ENCODE measurements at places on chromosomes 16 and 17.

DNA sequence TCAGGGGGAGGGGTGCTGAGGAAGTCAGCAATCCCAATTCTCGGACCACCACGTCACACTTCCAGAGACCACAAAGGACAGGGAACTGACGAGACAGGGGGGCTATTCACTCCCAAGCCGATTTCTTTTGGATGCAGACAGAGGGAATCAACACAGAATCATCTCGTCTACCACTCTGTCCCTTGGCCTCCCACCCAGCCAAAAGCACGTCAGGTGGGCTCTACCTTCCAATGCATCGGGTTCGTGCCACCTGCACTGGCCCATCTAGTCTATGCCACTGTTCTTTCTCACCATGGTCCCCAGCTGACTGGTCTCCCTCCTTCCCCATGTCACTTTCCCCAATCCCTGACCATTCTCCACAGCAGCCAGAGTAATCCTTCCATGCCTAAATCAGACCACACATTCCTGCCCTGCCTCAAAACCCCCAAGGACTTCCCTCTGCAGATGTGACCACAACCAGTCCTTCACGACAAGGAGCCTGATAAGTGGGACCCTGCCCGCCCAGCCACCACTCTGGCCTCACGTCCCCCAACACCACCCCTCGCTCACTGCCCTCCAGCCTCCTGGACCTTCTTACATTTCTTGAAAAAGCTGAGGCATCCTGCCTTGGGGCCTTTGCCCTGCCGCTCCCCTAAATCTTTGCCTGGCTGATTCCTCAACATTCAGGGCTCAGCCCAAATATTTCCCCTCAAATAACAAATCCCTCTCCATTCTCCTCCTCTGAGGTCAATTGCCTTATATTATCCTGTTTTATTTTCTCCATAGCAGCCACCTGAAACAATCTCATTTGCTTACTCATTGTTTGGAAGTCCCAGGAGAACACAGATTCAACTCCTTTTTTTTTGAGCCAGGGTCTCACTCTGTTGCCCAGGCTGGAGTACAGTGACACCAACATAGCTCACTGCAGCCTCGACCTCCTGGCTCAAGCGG lies 70.4 kb downstream of the IL21R start:
- DNase-seq: no peak

DNA sequence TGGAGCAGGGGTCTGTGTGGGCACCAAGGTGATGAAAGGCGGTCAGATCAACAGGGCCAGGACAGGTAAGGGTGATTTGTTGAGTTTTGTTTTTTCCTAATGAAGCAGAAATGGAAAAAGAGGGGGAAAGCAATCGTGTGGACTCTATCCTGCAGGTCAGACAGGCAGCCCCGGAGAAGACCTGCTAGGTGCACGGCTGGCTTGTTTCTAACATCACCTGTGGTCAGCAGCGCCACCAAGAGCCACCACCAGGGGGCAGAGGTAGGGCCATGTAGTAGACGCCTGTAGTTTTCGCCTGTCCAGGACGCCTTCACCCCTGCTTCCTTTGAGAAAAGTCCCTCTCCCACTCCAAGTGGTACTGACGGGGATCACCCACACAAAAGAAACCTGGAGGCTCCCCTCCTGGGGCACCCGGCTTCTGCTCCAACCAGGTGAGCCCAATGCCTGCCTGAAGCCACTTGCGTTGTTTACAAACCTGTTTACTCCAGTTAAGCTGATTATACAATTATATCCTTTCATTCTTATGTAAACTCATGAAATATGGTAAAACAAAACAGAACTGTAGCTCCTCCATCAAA lies 54.2 kb upstream of the SEC14L1 start:
- no peak for DNase-seq

DNA sequence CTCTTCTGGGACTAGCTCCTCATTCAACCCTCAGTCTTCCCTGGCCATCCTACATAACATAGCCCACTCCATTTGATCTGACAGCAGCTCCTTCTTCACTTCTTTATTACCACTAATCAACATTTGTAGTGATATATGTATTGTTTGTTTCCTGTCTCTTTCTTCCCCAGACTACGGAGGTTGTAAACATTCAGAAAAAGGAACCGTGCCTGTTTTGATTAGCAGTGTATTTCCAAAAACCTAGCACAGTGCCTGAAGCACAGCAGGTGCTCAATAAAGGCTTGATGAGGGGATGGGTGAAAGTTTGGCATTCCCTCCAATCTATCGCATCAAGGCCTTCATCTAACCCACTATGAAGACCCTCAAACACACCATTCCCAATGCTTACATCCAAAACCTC lies 150.8 kb downstream of the XYLT1 start:
- no peak for DNase-seq

DNA sequence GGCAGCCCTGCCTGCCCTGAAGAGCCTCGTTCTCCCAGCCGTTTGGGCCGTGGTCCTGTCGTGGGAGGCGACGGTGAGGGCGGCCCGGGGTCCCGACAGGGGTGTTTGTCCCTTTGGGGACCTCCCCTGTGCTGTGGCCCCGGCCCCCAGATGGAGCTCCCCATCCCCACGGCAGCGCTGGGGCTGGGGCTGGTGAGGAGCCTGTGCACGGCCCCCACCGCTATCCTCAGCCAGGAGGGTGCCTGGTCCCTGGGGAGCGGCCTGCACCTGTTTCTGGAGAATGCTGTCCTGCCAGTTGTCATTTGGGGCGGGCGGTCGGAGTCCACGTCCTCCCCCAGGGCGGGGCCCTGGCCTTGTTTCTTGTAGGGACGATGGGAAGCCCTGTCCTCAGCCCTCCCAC lies 6.6 kb downstream of the CAPN15 start:
- DNase-seq: no peak

GRCh38 chr16:80652441-80652840 lies 111.6 kb downstream of the DYNLRB2 start:
- no peak for DNase-seq

GRCh38 chr16:85935974-85936760 lies 37.2 kb downstream of the IRF8 start:
- no peak for DNase-seq

DNA sequence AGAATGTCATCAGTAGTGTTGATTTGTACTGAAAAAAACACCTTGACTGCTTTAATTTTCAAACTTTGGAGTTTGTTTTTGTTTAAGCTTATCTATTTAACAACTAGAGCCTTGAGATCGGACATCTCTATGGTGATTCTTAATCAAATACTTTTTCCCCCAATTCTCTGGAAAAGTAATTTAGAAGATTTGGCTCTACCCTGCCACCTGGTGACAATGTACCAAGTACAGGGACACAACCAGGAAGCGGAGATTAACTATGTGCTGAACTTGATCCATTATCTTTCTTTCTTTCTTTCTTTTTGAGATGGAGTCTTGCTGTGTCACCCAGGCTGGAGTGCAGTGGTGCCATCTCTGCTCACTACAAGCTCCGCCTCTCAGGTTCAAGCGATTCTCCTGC lies 30.8 kb downstream of the USP43 start:
- no peak for DNase-seq

DNA sequence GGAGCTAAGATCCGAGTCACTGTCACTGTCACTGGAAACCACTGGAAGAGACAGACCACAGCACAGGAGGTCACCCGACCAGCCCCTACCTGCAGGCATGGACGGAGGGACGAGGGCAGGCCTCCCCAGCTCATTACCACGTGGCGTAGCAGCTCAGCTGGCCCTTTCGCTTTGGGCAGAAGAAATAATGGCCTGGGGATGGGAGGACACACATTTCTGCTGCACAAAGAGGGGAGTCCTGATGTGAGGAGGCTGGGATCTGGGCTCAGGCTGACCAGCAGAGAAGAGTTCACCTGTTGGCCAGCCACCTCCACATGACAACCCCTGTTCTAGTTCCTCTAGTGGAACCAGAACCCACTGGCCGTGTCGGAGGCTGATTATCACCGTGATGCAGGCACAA lies 38.2 kb upstream of the DOC2B start:
- DNase-seq: no peak

DNA sequence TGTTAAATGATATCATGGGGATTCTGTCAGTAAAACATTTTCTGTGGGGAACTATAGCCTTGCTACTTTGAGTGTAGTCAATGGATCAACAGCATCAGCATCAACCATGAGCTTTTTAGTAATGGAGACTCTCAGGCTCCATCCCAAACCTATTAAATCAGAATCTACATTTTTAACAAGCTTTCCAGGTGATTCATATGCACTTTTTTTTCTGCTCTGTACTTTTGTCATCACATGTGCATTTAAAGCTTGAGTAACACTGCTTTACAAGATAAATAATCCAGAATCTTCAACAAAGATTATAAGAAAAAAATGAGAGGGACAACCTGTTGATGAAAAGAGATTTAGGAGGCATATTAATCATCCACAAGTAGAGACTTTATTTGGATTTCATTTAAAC lies 23.5 kb downstream of the NUP93 start:
- DNase-seq: no peak

GRCh38 chr17:3002538-3003295 lies 60.7 kb downstream of the OR1D5 start:
- no peak for DNase-seq

- DNase-seq: no peak
Measured at GRCh38 chr17:322006-322780, 30.4 kb downstream of the RPH3AL start.

GRCh38 chr16:709566-710499 lies 4.2 kb upstream of the FBXL16 start:
- DNase-seq: no peak

- DNase-seq: no peak
Measured at GRCh38 chr17:29115435-29115834, 64.8 kb downstream of the MYO18A start.

DNA sequence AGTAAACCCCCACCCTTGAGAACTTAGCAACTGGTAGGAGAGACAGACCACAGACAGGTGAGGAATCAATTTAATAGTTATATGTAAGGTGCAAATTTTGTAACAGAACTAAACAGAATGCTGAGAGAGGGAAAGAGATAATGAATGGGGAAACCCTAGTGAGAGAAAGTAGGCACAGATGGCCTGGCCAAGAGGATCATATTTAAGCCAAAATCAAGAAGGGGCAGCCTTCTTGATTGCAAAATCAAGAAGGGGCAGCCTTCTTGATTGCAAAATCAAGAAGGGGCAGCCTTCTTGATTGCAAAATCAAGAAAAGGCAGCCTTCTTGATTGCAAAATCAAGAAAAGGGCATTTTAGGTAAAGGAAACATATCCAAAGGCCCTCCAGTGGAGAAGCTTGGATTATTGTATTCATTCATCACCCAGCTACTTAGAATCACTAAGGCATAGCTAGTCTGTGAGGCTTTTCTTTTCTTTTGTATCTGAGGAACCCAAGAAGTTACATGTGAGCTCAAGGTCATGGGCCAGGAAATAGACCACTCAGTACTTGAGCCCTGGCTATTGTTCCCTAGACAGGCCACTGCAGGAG lies 190.6 kb downstream of the CYLD start:
- no peak for DNase-seq

- DNase-seq: no peak
Measured at GRCh38 chr16:69057400-69058378, 47.8 kb upstream of the HAS3 start.

DNA sequence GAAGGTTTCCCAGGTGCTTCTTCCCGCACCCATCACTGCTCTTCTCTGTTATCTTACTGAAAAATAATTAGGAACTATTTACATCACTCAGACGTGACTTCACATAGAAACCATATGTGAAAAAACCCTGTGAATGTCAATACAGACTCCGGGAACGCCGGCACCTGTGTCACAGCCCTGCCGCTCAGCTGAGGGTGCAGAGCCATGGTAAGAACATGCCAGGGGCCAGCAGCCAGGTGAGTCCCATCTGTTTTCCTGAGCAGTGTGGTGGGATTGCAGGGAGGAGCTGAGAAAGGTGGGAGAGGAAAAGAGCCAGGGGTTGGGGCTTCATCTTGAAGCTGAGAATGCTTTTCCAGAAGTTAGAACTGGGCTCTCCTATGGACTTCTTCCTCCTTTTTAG lies 13.7 kb downstream of the FOXF1 start:
- no peak for DNase-seq

- DNase-seq: no peak
Measured at GRCh38 chr17:22707626-22708025, 1015.3 kb downstream of the KCNJ18 start.

GRCh38 chr16:72859581-72859980 lies 188.3 kb downstream of the ZFHX3 start:
- DNase-seq: no peak

DNA sequence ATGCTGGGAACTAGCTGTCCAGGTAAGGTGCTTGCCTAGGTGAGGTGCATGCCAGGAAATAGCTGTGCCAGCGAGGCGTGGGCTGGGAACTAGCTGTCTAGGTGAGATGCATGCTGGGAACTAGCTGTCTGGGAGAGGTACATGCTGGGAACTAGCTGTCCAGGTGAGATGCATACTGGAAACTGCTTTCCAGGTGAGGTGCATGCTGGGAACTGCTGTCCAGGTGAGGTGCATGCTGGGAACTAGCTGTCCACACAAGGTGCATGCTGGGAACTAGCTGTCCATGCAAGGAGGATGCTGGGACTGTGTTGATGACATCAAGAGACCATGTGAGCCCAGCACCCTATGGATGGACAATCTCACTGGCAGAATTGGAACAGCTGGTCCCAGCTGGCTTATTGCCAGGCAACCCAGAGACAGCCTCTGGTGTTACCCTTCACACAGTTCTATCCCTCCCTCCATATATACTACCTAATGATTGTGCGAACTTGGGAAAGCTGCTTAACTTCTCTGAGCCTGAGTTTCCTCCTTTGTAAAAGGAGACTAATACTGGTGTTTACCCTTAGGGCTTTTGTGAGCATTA lies 479.9 kb upstream of the RBFOX1 start:
- no peak for DNase-seq

- DNase-seq: no peak
Measured at GRCh38 chr16:76639685-76640289, 362.6 kb downstream of the CNTNAP4 start.

DNA sequence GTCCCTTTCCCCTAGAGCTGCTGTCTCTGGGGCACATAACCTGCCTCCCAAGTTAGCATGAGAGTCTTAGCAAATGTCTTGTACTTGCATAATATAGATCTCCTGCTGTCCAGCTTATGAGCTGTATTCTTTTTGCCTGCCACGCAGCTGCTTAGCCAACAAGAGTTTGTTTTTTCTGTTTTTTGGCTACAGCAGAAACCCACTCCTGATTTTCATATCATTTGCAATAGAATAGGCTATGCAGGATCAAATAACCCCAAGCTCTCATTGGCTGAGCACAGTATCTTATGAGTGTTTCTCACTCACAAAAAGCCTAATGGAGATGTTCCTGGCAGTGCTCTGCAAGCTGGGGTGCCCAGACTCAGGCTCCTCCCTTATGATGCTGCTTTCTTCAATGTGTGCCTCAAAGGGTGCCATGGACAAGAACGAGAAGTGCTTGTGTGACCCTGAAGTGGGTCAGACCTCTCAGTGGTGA lies 23.1 kb downstream of the B9D1 start:
- DNase-seq: no peak

GRCh38 chr17:79509008-79509407 lies 101.8 kb downstream of the RBFOX3 start:
- DNase-seq: no peak

GRCh38 chr16:228151-228851 lies 948 bp downstream of the LUC7L start:
- DNase-seq: no peak

Data from HFF-Myc (cell line).